Breast epithelium (tissue), 4 donors: ENCODE measurements at places on chromosomes 7 and 10. TPM values are rescaled to one million over a fixed set of nuclear protein-coding genes. Genes with fewer than 3 reads are reported as not detected.

- no peak for DNase-seq
These were observed 91.3 kb upstream of the ABI1 start for GRCh38 chr10:26952094-26952493.

DNA sequence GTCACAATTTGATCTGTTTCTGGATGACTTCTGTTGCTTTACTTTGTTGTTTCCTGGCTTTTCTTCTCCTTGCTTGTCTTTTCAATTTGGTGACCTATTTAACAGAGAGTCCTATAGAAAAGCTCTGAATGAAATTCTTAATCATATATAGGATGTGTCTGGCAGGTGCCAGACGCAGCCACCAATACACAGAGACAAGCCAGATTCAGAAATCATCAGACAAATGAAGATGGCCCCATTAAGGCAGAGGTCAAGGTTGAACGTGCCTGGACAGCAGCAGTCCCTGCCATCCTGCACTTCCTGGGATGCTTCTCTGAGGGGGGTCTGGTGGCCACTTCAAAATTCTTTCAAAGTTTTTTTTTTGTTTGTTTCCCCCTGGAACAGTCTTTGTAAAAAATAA is 846.7 kb upstream of the COBL start:
- DNase-seq = no peak

DNA sequence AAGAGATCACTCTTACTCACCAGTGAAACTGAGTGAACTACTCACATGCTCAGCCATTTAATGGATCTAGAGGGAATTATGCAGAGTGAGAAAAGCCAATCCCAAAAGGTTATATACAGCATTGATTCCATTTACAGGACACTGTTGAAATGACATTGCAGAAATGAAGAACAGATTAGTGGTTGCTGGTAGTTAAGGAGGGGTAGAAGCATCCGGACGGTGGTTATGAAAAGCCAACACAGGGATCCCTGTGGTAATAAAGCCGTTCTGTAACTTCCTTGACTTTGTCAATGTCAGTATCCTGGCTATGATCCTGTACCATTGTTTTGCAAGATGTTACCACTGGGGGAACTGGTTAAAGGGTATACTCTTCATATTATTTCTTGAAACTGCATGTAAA is 253.4 kb downstream of the USP6NL start:
- DNase-seq = no peak

Gene ANKRD16
- 13.1 TPM for total RNA-seq

DNA sequence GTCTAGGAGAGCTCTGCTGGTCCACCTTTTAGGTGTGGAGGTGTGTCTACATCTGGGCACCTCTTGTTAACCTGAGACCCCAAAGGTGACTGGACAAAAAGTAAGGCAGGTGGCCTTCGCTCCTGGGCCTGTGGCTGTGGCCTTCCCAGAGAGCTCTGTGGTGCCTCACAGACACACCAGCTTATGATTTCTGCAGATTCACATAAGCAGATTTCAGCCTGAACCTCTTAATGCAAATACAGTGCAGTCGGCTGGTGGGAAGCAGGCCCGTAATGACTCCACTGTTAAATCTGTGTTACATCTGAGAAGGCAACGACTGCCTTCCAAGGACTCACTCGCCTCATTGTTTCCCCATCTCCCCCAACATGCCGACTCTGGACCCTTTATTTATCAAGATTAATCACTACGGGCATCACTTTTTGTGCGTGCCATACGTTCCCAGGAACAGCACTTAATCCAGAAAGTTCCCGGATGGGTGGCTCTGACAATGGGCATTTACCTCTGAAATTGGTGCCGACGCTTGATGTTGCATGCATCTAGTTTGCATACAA is 119.8 kb downstream of the EBF3 start:
- DNase-seq = no peak

- DNase-seq = no peak
These were observed 100.0 kb downstream of the RNF216 start for GRCh38 chr7:5681423-5681822.

GRCh38 chr10:127046975-127047877 is 142.0 kb downstream of the DOCK1 start:
- DNase-seq = no peak

- DNase-seq = no peak
These were observed 21.7 kb downstream of the TRIM24 start for GRCh38 chr7:138481447-138482380.
